Astrocyte of the hippocampus (primary cell): ENCODE measurements at places on chromosomes 5 and 9.

- no peak for DNase-seq
Observed at GRCh38 chr5:98217138-98217537, 556.3 kb upstream of the RGMB start.

DNA sequence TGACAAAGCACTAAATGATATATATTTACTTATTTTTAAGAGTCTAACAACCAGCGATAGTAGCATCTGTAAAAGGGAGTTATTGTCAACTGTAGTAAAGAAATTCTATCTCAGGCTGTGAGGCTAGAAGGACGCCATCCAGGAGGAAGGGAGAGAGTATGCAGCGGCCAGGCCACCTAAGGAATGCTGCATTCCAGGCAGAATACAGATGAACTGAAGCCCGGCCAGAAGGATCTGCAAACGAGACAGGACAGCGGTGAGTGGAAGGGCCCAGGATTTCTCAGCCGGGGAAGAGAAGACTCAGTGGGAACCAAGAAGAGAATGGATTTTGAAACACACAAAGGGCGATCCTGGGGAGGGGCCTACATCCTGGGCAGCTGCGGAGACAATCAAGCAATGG, 7.4 kb downstream of the RETREG1 start:
- DNase-seq, result no peak

DNA sequence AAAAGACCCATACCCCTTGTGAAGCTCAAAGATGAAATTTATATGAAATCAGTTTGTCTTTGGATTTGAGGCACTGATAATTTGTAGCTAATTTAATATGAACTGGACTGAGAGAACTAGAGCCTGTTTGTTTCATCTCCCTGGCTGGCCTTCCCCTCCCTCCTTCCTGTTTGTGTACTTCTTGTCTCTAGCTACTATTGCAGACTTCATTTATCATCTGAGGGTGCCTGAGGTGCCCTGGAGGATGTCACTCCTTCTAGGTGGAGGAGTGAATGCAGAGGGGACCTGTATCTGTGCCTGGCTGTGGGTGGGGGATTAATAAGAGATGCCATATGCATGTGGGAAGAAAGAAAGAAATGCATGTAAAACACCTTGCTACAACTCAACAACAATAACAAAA, 22.2 kb upstream of the GNPDA1 start:
- DNase-seq, result no peak

DNA sequence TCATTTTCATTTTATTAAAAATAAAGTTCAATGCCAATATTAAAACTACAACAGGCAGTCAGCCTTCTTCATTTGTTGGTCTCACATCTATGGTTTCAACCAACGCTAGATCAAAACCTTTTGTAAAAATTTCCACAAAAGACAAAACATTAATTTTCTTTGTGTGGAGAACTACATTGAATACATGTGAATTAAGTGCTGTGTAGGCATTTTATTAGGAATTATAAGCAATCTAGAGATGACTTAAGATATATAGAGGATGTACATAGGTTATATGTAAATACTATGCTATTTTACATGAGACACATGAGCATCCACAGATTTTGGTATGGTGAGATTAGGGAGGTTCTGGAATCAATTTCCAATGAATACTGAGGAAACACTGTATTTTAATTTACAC, 94.2 kb downstream of the CYLC2 start:
- no peak for DNase-seq

DNA sequence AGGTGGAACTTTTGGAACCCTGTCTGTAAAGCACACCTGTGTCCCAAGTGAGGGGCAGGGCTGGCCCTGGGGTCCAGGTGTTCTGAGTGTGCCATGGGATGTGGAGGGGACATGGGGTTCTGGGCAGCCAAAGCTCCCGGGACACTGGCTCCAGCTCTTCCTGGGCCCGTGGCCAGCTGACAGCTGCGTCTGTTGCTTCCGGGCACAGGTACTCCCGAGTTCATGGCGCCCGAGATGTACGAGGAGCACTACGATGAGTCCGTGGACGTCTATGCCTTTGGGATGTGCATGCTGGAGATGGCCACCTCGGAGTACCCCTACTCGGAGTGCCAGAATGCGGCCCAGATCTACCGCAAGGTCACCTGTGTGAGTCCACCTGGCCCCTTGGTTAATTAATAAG, 50.7 kb downstream of the WNK2 start:
- DNase-seq, result no peak

- DNase-seq, result no peak
Observed at GRCh38 chr9:134231330-134231745, 67.0 kb upstream of the RNU6ATAC start.

DNA sequence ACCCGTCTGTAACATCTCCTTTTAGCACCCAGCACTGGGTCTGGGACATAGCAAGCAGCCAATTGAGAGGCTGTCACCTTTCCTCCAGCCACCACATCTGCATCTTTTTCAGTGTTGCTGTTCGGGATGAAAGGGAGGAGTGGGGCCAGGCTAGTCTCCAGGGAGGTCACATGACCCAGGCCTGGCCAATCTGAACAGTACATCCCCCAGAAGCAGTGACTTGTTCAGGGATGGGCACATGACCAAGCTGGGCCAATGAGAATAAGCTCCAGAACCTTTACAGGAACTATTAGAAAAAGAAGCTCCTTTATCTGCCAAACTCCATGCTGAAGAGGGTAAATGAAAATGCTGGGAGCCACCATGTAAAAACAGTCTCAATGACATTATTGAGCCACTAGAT, 359.0 kb downstream of the SLIT3 start:
- DNase-seq, result no peak
